Ascending aorta (tissue), 2 donors: ENCODE measurements at places on chromosomes 3 and 15. TPM values are rescaled to one million over a fixed set of nuclear protein-coding genes. Genes with fewer than 3 reads are reported as not detected.

- H3K4me3 ChIP-seq = no peak overlapping the region
- H3K27ac ChIP-seq = no peak overlapping the region
- no peaks in the 10 kb centered on the region for H3K36me3 ChIP-seq
- no peaks in the 10 kb centered on the region for H3K4me1 ChIP-seq
- no peak for DNase-seq
Observed at GRCh38 chr3:119774444-119774843, 7.5 kb upstream of the NR1I2 start.

- no peak overlapping the region for H3K4me3 ChIP-seq
- no peaks in the 10 kb centered on the region for H3K4me1 ChIP-seq
- no peaks in the 10 kb centered on the region for H3K36me3 ChIP-seq
- H3K27ac ChIP-seq = no peak overlapping the region
- no peaks in the 10 kb centered on the region for H3K27me3 ChIP-seq
- DNase-seq = no peak
Observed at GRCh38 chr3:136651581-136651980, 100.6 kb downstream of the STAG1 start.

GRCh38 chr3:176193032-176193730 lies 1004.1 kb downstream of the TBL1XR1 start:
- H3K4me3 ChIP-seq = no peak overlapping the region
- no peaks in the 10 kb centered on the region for H3K4me1 ChIP-seq
- H3K27ac ChIP-seq = peak overlapping the region; percentile 74
- no peaks in the 10 kb centered on the region for H3K36me3 ChIP-seq

DNA sequence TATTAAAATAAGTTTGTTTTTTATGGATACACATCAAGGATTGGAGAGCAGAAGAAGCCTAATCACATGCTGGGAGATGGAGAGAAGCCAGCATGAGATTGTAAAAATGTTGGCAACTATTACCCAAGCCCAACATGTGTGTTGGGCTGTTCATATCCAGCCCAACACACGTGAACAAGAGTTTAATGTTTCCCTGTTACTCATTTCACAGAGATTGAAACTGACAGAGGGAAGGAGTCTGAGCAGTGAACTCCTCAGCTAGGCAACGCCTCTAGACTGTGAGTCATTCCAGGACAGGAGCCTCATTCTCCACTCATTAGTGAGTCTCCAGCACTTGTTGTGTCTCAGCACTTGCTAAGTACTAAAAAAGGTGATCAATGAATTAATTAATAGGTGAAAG lies 43.2 kb upstream of the CMSS1 start:
- DNase-seq = no peak
- no peaks in the 10 kb centered on the region for H3K36me3 ChIP-seq
- peak overlapping the region; percentile 45 for H3K27ac ChIP-seq
- no peak overlapping the region for H3K4me3 ChIP-seq
- no peaks in the 10 kb centered on the region for H3K4me1 ChIP-seq
- H3K27me3 ChIP-seq = no peaks in the 10 kb centered on the region

- no peak for DNase-seq
- no peak overlapping the region for H3K4me3 ChIP-seq
- peaks cover 35% of the 10 kb centered on the region for H3K36me3 ChIP-seq
- H3K27me3 ChIP-seq = no peaks in the 10 kb centered on the region
Observed at GRCh38 chr15:68347392-68347791, 69.8 kb downstream of the FEM1B start.

DNA sequence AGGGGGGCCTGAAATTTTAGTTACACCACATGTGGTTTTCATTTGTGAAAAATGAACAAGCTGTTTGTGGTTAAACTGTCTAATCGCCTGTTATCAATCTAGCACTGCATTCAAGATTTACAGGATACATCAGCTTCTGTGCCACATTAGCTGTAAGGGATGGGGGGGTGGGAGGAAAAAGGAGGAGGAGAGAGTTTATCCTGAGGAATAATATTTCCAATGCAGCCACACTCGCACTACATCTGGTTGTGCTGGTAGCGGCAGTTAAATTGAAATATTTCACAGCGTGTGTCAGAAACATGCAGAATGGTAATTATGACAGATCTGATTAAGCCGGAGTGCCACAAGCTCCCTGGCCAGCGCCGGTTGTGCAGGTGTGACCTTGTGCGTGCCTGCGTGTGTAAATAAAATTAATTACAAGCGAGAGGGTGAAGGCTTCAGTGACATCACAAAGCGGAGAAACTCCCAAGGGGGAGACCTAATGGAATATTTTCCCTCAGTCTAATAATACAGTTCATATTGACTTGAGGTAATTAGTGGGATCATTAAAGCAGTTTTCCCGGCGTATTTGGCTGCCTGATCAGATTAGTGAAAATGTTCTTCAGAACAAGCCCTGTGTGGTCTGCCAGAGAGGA lies 55.5 kb downstream of the SATB1 start:
- H3K27ac ChIP-seq = no peak overlapping the region
- H3K4me3 ChIP-seq = no peak overlapping the region
- H3K27me3 ChIP-seq = no peaks in the 10 kb centered on the region

Gene MASP1
- 2.6 TPM for total RNA-seq

Gene C3orf22
- total RNA-seq = not detected

DNA sequence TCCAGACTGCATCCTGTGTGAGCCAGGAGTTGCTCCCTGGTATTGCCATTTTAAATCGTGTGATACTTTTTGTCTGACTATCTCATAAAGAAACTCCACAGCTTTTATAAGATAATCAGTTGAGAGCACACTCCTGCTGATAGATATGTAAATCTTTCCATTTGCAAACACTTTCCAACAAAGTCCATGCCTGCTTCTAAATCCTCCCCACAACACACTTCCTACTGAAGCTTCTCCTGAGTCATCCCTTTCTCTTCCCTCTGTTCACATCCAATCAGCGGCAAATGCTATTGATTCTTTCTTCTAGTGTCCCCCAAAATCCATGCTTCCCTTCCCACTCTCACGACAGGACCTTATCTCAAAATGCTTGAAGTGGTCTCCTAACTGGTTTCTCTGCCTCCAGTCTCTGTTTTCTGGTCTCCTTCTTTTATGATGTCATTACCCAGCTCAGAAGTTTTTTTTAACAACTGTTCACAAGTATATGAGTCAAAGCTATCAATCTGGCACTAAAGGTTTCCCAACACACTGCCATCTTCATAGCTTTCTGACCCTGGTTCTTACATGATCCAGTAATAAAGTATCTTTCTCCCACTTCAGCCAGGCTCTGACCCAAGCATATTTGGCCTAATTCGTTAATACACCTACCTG lies 4.5 kb upstream of the WWTR1 start:
- no peaks in the 10 kb centered on the region for H3K4me1 ChIP-seq
- H3K4me3 ChIP-seq = no peak overlapping the region
- DNase-seq = no peak
- no peak overlapping the region for H3K27ac ChIP-seq
- no peaks in the 10 kb centered on the region for H3K36me3 ChIP-seq
- no peaks in the 10 kb centered on the region for H3K27me3 ChIP-seq

DNA sequence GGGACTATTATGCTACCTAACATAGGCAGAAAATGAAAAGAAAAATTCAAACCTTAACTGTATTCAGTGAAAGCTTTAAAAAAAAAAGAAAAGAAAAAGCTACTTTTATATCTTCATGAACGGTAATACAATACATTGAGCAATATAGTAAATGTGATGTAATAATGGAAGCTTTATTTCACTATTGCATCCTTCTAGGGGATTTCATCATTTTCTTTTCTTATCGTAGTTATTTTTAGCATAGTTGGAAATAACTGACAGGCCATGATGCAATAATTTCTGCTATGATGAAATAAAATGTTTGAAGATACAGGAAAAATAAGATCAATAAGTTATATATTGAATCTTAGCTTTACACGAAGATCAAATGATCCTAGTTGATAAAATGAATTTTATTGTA lies 40.3 kb upstream of the ZCWPW2 start:
- H3K36me3 ChIP-seq = no peaks in the 10 kb centered on the region
- H3K4me3 ChIP-seq = no peak overlapping the region
- H3K27ac ChIP-seq = no peak overlapping the region
- no peak for DNase-seq

GRCh38 chr3:60573494-60573893 lies 677.8 kb downstream of the FHIT start:
- H3K27me3 ChIP-seq = no peaks in the 10 kb centered on the region
- H3K4me1 ChIP-seq = no peaks in the 10 kb centered on the region
- no peak overlapping the region for H3K4me3 ChIP-seq
- DNase-seq = no peak
- H3K36me3 ChIP-seq = no peaks in the 10 kb centered on the region

GRCh38 chr15:40055576-40056293 lies 16.8 kb upstream of the SRP14 start:
- H3K27me3 ChIP-seq = no peaks in the 10 kb centered on the region
- H3K27ac ChIP-seq = no peak overlapping the region
- DNase-seq = peak; percentile 54
- no peaks in the 10 kb centered on the region for H3K4me1 ChIP-seq

GRCh38 chr3:47871389-47871788 lies 68.5 kb downstream of the DHX30 start:
- H3K4me3 ChIP-seq = no peak overlapping the region
- no peaks in the 10 kb centered on the region for H3K4me1 ChIP-seq
- no peaks in the 10 kb centered on the region for H3K27me3 ChIP-seq

DNA sequence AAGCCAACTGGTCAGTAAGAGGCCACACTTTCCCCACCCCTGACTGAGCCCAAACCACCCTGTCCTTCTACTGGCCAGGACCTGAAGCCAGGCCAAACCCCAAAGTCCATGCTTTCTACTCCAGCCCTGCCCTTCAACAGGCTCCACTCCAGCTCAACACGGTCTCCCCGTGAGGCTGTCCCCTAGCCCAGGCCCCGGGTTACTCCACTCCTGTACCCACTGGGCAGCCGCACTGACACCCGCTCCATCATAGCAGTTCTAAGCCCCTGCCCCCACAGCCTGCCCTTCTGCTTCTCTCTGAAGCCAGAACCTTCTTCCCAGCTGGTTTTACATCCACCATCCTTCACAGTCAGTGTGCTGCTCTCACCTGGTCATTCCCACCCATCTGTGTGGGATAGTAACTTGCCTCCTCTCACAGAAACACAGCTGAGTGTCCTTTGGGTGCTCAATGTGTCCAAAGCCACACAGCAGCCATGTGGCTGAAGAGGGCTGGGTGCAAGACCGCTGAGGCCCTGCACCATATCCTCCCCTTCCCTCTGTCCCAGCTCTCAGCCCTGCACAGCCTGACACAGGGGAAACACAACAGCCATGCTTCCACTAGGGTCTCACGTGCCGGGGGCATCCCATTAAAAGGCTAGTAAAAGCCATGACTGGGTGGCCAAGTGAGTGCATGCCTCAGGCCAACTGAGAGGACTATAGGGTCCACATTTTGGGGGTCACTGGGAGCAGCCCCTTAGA lies 38.1 kb downstream of the TLE3 start:
- H3K4me1 ChIP-seq = no peaks in the 10 kb centered on the region
- H3K27me3 ChIP-seq = no peaks in the 10 kb centered on the region
- no peak overlapping the region for H3K4me3 ChIP-seq
- no peak overlapping the region for H3K27ac ChIP-seq
- no peak for DNase-seq

GRCh38 chr15:72604794-72605193 lies 49.7 kb upstream of the GOLGA6B start:
- H3K4me1 ChIP-seq = no peaks in the 10 kb centered on the region
- DNase-seq = no peak
- H3K27ac ChIP-seq = no peak overlapping the region
- no peaks in the 10 kb centered on the region for H3K27me3 ChIP-seq
- H3K4me3 ChIP-seq = no peak overlapping the region

DNA sequence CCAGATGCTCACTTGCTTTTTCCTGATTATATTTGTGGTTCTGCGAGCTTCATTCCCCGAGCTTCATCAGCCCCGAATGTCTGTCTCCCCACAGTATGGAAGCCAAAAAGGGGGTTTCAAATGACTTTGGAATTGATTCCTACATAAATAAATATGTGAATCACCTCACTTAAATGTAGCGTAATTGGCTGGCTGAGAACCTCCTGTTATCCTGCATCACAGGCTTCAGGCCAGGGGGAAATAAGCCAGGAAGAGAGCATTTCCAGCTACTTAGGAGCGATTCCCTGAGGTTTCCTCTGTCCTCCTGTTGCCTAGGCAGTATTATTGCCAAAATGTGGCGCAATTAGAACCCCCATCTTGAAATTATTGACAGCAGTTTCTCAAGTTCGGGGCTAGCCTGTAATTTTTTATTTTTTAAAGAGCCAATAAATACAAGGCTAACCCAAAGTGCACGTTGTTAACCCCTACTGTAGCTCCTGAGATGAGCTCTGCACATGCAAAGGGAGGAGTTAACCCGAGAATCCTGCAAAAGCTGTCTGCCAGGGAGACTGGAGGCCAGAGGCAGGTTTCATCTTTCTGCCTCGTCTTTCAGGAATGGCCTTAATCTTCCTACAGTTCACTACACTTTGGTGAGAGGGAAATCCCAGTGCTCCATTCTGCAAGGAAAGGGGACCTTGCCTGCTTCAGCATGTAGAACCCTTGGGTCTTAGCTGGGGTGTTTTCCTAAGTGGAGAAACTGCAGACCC lies 148.2 kb downstream of the ADAMTS9 start:
- H3K4me3 ChIP-seq = no peak overlapping the region
- H3K27ac ChIP-seq = no peak overlapping the region
- peaks cover 30% of the 10 kb centered on the region for H3K36me3 ChIP-seq
- no peak for DNase-seq

DNA sequence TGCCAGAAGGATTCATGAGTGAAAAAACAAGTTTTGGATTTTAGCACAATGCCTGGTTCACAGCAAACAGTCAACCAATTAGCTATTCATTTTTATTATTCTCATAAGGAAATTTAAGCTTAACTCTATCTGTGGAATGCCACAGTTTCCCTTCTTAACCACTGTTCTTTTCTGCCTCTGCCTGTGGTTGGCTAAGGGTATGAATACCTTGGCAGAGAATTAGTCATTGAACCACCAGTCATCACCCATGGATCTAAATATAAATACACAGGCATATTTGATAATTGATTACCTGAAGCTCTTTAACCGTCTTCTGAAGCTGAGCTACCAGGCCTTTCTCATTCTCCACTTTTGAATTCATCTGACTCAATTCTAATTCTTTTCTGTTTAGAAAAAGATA lies 79.9 kb downstream of the MYH15 start:
- H3K4me3 ChIP-seq = no peak overlapping the region
- no peaks in the 10 kb centered on the region for H3K4me1 ChIP-seq
- no peaks in the 10 kb centered on the region for H3K27me3 ChIP-seq
- H3K36me3 ChIP-seq = no peaks in the 10 kb centered on the region
- no peak overlapping the region for H3K27ac ChIP-seq
- DNase-seq = no peak

DNA sequence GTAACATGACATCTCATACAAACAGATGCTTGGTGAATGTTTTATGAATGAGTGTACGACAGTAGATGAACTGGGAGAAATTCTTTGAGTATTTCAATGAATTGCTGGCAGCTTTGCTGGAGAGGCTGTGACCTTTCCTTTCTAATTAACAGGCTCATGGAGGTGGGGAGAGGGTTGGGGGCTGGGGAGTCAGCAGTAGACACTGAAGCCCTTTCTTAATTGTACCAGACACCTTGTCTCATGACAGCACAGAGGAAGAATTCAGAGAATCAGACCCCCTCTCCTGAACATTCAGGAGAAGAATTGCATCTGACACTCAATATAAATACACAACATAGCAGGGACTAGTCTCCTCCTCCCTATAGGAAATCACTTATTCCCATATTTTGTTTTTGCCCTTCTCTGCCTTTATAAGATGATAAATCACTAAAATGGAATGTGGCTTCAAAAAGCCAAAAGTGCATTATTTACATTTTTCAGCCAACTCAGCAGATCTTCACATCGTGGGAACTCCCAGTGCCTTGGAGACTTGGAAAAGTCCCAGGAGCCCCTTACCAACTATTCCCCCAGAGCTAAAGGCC lies 66.2 kb upstream of the TPM1 start:
- H3K27me3 ChIP-seq = no peaks in the 10 kb centered on the region
- no peaks in the 10 kb centered on the region for H3K36me3 ChIP-seq
- no peak for DNase-seq
